ENCODE measurements at places on chromosomes 5 and 9.

GRCh38 chr5:151037561-151038411 lies 17.4 kb downstream of the GPX3 start:
- no peak for ATAC-seq

DNA sequence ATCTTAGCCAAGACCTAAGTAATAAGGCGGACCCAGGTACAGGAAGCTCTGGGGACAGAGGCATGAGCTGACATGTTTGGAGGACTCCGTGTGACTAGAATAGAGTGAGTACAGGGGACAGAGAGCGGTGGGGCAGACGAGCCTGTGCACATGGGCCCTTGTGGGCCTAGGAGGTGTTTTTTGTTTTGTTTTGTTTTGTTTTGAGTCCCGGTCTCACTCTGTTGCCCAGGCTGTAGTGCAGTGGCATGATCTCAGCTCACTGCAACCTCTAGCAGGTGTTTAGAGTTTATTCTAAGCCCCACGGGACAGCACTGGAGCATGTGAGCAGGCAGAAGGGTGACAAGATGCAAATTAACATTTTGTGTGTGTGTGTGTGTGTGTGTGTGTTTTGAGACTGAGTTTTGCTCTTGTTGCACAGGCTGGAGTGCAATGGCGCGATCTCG lies 3.1 kb upstream of the EEIG1 start:
- no peak for ATAC-seq

DNA sequence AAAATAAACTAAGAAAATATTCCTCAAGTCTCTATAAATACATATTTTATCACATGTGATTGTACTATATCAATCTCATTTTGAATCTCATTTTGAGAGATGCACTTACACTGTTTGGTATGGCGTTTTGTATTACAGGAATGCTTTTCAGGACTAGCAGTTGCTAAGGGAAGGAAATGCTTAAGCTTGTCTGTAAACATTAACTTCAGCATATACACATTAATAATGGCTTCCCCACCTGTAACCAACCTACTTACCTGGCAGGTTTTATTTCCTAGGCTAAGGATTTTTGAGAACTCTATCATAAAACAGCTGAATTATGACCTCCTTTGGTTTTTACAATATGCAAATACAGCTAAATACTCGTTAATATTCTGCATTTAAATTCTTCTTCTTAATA lies 141.0 kb upstream of the GRHPR start:
- ATAC-seq, result no peak

DNA sequence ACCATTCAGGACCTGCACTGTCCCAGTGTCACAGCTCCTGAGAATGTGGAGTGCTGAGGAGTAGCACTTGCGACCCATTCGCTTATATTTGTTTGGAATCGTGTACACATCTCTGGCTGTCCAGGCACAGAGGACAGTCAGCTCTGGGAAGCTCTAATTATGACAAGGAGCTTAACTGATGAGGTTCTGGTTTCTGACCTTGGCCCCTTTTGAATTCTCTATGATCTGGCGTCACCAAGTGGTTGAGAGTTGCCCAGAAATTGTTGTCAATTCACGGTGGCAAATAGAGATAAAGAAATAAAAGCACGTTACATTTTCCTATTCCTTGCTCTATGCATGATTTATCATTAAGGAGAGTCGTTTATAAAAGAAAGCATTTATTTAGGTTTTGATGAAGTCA lies 34.9 kb upstream of the LECT2 start:
- ATAC-seq, result no peak

DNA sequence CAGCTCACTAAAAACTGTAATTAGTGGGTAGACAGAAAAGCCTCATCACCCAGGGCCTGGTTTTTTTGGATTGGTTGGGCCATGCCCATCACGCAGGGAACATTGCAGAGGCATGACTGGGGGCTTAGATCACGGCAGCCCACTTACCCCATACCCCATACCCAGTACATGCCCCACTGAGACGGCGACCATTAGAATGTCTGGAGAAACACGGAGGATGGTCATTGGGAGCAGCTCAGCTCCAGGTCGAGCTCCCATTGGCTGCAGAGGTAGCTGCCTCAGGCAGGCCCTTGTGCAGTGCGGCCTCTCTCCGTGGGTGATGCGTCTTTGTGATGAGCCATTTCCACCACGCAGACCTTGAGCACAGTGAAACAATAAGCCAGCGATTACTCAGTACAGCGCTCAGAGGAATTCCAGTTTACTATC lies 204.0 kb downstream of the GADD45G start:
- no peak for ATAC-seq

DNA sequence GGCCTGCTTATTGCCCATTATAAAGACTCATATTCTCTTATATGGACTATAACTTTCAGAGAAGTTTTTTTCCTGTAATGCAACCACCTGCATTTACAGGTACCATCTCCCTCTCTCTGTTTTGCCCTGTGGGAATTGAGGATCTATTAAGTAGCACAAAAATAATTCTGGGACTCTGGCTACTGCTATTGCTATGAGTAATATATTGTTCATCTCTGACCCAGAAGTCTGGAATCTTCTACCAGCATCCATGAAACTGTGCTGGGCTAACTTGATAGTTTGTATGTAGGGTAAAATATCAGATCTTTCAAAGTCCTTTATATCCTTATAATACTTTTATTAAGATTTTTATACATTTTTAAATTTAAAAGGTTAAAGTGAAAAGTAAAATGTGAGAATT lies 607.2 kb downstream of the EFNA5 start:
- no peak for ATAC-seq

- no peak for ATAC-seq
Measured at GRCh38 chr9:134933076-134933659, 15.5 kb upstream of the FCN1 start.

GRCh38 chr5:91155274-91155673 lies 227.8 kb downstream of the ARRDC3 start:
- ATAC-seq, result no peak

DNA sequence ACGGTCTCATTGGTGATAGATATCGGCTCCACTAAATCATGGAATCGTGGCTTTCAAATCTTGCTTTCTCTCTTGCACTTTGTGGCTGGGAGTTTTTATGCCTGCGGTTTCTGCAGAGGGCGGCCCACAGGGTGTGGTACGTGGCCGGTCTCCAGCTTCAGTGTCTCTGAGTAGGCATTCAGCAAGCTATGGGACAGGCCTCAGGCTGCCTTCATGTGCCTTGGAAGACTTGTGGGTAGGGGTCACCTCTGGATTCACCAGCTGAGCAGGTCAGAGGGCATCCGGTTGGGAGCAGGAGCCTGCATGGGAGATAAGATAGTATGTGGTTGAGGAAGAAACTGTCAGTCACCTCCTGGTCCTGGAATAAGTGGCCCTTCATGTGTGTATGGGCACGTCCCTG lies 47.7 kb downstream of the AMBP start:
- ATAC-seq, result no peak

DNA sequence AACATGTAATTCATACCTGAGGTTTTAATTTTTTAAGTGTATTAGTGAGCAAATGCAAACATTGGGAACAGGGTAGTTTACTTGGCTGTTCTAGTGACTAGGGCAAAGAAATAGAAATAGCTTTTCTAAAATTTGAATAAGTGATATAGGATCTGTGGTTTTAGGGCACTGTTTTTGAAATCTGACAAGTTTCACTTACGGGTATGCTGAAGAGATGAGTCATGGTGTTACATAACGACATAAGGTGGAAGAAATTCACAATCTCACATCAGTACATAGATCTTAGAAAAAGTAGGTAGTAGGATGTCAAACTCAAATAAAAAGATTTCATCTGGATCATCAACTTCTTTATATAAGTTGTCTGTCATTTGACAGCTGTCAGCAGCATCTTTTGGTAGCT lies 772.3 kb downstream of the MAT2B start:
- ATAC-seq, result no peak

DNA sequence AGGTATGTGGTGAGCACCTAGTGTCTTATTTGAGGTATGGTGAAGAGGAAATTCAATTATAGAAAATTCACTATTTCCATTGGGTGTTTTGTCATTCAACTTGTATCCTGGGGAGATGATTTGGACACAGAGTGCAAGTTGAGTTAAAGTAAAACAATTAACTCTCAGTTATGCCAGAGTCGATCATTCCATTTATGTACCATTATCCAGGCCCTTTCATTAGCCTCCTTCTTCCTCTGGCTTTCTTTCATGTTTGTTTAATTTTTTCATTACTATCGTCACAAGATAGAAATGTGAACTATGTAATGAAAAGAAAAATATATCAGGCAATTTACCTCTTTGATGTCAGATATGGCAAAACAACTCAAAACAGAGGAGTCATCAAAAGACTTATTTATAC lies 1347.2 kb upstream of the NUDT12 start:
- no peak for ATAC-seq

- no peak for ATAC-seq
Measured at GRCh38 chr5:169318556-169318955, 17.6 kb upstream of the SLIT3 start.

DNA sequence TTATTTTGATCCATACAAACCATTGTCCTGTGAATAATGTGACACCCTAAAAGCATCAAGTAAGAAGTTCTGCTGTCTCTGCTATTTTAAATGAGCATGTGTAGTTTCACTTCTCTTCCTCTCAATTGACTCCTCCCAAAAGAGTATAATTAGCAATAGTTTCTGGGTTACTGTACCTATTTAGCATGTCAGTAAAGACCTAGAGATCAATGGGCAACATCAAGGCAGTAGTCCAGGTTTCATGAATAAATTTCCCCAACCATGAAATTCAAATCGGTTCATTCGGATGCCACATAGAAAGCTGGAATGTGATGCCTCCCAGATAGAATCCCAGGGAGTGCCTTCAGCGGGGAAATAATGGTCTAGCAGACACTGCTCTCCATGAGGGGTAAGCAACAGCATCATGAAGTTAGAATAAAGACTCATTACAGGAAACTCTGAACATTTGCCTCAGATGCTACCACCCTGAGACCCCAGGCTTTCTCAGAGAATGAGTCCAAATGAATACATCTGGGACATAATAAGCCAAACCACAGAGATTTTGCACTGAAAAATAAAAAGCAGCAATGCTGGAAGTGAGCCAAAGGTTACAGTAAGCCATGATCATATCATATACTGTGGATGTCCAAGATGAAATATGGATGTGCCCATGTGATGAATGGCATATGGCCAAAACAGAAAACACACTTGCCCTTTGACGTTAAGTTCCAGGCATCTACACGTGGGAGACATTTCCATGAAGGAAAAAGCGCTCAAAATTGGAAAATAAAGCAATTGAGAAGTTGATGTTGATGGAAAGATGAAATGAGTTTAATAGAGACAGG lies 1107.0 kb upstream of the SEMA6A start:
- no peak for ATAC-seq

- ATAC-seq, result no peak
Measured at GRCh38 chr5:43255704-43256103, 57.5 kb downstream of the HMGCS1 start.

DNA sequence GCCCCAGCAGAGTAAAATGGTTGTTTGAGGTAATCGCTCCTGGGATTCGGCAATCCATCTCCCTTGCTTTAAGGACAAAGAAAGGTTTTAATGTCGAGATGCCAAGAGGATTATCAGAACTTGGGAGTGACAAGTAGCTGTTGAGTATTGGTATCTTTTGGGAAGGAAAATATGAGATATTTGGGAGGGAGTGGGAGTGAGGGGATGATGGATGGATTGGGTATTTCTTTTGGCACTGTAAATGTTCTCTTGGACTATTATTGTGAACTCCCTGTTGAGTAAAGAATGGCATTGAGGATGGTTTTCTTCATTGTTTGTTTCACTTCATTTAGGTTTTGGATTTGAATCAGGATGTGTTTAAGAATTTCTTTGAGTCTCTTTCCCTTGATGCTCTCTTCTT lies 86.1 kb downstream of the PIP5K1B start:
- no peak for ATAC-seq

DNA sequence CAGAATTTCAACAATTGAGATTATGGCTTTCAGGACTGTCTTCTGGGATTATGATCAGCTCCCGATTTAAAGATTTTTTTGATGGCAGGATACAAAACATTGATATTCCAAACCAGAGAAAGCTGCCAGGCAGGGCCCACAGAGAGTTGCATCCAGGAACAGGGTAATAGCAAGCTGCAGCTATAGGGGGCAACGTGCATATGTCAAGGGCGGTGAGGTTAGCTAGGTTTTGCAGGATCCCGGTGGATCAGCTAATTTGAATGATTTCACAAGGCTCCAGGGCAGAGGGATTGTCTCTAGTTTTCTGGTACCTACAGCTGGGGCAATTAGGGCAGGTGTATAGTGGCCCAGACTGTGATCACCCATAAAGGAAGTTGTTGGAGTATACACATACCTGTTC lies 339.4 kb downstream of the CHSY3 start:
- no peak for ATAC-seq

- ATAC-seq, result no peak
Measured at GRCh38 chr5:58455480-58455879, 4.4 kb downstream of the PLK2 start.

DNA sequence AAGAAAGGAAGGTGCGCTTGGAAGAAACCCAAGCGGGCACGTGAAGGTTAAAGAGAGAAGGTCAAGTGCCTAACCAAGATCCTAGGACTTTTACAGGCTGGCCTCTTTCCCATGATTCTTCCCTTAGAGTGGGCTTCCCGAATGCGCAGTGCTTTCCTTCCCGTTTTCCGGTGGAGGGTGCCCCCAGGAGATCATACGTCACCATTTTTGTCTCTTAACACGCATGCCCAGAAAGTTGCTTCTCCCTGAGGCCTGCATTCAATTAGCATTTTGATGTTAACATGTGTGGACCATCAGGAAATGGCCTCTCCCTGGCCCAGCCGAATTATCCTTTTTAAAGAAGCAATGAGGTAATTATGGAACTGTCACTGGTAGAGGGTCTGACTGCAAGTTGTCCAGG lies 1.9 kb upstream of the RUSC2 start:
- no peak for ATAC-seq

- no peak for ATAC-seq
Measured at GRCh38 chr5:168472329-168472728, 13.9 kb upstream of the RARS1 start.

DNA sequence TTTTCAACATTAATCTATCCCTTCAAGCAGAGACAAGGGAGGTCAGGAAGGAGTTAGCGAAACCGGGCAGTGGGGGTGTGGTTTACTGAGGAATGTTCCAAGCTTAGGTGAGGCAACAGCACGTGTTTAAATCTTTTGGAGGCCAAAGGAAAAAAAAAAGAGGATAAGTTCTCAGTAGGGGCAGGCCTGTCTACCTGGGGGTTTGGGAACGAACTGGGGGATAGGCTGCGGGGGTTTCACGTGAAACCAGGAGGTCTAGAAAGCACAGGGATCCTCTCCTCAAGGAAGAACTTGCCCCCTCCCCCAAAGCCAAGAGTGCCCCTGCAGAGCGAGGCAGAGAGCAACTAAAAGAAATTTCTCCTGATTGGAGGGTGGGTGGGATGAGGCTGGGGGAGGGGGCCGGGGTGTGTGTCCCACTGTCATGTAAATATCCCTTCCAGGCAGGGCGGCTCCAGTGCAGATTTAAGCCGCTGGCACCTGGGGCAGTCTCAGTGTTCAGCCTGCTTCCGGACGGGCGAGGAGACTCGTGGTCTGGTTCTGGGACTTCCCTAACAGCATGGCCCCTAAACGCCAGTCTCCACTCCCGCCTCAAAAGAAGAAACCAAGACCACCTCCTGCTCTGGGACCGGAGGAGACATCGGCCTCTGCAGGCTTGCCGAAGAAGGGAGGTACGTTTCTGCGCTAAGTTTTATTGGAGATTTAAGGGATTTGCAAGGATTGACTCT lies 5.5 kb upstream of the SET start:
- ATAC-seq, result no peak

GRCh38 chr5:75200776-75201175 lies 35.9 kb downstream of the ANKRD31 start:
- no peak for ATAC-seq

- ATAC-seq, result no peak
Measured at GRCh38 chr5:140883373-140883772, 1.4 kb downstream of the PCDHA13 start.

- no peak for ATAC-seq
Measured at GRCh38 chr5:131068076-131068475, 97.0 kb downstream of the HINT1 start.

All from activated CD4-positive, CD25-positive, alpha-beta regulatory T cell treated with anti-CD3 and anti-CD28 coated beads, Interleukin-2, amount 50 U/mL, for 24 hours (primary cell).